ENCODE measurements at places on chromosomes 3 and 15. TPM values are rescaled to one million over a fixed set of nuclear protein-coding genes. Genes with fewer than 3 reads are reported as not detected.

DNA sequence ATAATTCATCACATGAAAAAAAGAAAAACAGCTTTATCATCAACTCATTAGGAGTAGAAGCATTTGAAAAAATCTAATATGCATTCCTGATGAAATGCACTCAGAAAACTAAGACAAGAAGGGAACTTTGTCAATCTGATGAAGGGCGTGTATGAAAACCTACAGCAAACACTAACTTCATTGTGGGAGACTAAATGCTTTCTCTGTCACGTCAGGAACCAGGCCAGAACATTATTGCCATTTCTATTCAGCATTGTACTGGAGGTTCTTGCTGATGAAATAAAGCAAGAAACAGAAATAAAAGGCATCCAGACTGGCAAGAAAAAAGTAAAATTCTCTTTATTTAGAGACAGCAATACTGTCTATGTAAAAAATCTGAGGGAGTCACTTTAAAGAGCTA is 235.2 kb downstream of the GABRB3 start:
- no peak overlapping the region for H3K27ac ChIP-seq
- no peak overlapping the region for H3K4me3 ChIP-seq
- no peak for DNase-seq
- H3K4me1 ChIP-seq: no peaks in the 10 kb centered on the region
- no peaks in the 10 kb centered on the region for H3K27me3 ChIP-seq
- H3K36me3 ChIP-seq: no peaks in the 10 kb centered on the region

DNA sequence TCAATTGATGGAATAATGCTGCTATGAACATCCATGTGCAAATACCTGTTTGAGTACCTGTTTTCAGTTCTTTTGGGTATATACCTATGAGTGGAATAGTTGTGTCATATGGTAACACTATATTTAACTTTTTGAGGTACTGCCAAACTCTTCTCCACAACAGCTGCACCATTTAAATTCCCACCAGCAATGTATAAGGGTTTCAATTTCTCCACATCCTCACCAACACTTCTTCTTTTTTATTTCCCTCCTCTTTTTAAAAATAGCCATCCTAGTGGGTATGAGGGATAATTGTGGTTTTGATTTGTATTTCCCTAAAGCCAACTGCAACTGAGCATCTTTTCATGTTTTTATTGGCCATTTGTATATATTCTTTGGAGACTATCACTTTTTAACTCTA is 31.3 kb upstream of the ARHGEF3 start:
- no peak overlapping the region for H3K27ac ChIP-seq
- H3K36me3 ChIP-seq: no peaks in the 10 kb centered on the region
- no peak overlapping the region for H3K4me3 ChIP-seq
- no peaks in the 10 kb centered on the region for H3K4me1 ChIP-seq

- no peak for DNase-seq
- H3K27ac ChIP-seq: no peak overlapping the region
- H3K4me3 ChIP-seq: no peak overlapping the region
- H3K4me1 ChIP-seq: no peaks in the 10 kb centered on the region
- no peaks in the 10 kb centered on the region for H3K36me3 ChIP-seq
Observed at GRCh38 chr3:6112546-6112945, 748.4 kb upstream of the GRM7 start.

DNA sequence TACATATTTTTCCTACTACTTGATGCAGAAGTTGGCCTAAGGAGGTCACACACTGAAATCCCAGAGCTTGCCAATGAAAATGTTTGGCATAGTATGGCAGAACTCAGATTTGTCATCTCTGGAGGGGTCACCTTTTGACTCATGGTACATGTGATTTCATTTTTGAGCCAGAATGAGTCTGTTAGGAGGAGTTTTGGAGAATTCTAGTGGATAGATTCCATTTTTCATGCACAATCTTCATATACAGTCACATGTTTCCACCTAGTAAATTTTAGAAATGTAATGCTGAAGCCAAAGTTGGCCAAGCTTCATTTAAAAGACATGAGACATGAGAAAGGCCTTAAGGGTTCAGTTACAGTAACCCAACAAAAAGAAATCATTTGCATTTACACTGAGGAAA is 97.8 kb upstream of the IGSF10 start:
- no peak overlapping the region for H3K27ac ChIP-seq
- no peaks in the 10 kb centered on the region for H3K36me3 ChIP-seq
- H3K4me3 ChIP-seq: no peak overlapping the region
- H3K4me1 ChIP-seq: no peaks in the 10 kb centered on the region

- no peaks in the 10 kb centered on the region for H3K36me3 ChIP-seq
- no peak overlapping the region for H3K4me3 ChIP-seq
- peaks cover 4% of the 10 kb centered on the region for H3K27me3 ChIP-seq
Observed at GRCh38 chr15:38059665-38060064, 125.2 kb downstream of the TMCO5A start.

- H3K27ac ChIP-seq: no peak overlapping the region
- H3K27me3 ChIP-seq: 0 out of 3 replicates have a peak, but pooled peaks cover 3% of the 10 kb centered on the region
- H3K4me1 ChIP-seq: no peaks in the 10 kb centered on the region
- DNase-seq: no peak
- no peaks in the 10 kb centered on the region for H3K36me3 ChIP-seq
- H3K4me3 ChIP-seq: no peak overlapping the region
Observed at GRCh38 chr15:80379693-80380092, 24.5 kb upstream of the ARNT2 start.

DNA sequence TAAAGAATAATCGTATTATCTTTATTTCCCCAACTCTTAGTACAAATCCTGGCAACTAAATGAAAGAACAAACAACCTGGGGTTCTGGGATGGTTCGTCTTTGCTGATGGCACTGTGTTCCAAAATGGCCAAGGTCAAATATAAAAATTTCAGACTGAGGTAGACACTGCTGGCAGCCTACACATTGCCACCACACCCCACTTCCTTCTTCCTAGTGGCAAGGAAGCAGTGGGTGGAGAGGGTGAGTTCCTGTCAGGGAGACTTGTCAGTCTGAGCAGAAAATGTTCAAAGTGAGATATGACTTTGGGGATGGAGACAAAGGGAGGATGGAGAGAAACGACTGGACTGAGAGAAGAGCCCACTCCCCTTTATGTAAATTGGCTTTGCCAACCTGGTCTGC is 69.6 kb downstream of the LMCD1 start:
- H3K4me3 ChIP-seq: no peak overlapping the region
- H3K36me3 ChIP-seq: no peaks in the 10 kb centered on the region
- H3K27me3 ChIP-seq: no peaks in the 10 kb centered on the region
- H3K4me1 ChIP-seq: no peaks in the 10 kb centered on the region

DNA sequence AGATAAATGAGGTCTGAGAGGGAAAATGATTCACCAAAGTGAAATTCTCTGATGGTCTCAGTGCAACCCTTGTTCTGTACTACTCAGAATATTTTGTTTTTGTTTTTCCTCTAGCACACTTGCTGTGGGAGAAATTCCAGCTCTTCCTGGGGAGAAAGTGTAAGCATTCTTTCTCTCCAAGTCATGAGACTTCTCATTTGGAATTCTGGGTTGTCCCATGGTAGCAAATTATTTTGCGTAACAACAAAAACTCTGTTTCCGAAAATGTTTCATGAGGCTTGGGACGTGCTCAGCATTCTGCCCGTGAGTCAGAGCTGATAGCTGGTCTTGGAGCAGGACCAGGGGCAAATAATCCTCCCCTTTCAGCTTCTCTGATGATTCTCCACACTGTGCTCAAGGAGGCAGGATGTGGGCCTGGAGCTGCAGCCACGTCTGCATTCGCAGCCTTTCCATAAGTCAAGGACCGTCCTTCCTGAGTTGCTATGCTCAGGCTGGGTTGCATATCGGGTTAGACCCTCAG is 70.3 kb downstream of the SENP2 start:
- H3K4me3 ChIP-seq: no peak overlapping the region
- H3K27me3 ChIP-seq: no peaks in the 10 kb centered on the region
- H3K4me1 ChIP-seq: peaks cover 7% of the 10 kb centered on the region
- no peak overlapping the region for H3K27ac ChIP-seq
- H3K36me3 ChIP-seq: peaks cover 65% of the 10 kb centered on the region

DNA sequence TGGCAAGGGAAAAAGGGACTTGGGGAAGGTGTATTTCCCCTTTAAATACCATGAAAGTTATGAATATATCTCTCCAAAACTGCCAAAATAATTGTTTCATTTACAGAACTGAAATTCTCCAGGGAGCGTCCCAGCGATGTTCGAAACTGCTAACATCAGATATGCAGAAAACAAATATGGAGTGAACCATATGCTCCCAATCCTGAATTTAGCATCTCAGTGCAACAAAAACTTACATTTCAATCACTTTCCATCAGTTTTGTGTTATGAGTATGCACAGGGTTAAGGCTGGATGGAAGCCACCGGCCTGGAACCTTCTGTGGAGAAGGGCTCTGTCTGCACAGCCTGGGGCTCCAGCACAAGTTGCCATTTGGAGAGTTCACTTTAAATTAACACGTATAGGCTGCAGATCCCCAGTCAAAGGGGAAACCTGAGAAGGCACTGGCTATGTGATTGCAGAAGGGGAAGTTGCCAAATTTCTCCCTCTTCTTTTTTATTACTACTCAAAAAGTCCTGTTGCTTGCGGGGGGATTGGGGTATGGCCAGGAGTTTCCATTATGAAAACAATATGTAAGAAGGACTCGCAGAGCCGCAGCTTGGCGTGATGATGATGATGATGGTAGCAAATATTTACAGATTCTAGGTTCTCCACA is 56.9 kb upstream of the FOXP1 start:
- H3K36me3 ChIP-seq: no peaks in the 10 kb centered on the region
- no peaks in the 10 kb centered on the region for H3K4me1 ChIP-seq
- peaks cover 5% of the 10 kb centered on the region for H3K27me3 ChIP-seq
- H3K27ac ChIP-seq: no peak overlapping the region
- H3K4me3 ChIP-seq: no peak overlapping the region

DNA sequence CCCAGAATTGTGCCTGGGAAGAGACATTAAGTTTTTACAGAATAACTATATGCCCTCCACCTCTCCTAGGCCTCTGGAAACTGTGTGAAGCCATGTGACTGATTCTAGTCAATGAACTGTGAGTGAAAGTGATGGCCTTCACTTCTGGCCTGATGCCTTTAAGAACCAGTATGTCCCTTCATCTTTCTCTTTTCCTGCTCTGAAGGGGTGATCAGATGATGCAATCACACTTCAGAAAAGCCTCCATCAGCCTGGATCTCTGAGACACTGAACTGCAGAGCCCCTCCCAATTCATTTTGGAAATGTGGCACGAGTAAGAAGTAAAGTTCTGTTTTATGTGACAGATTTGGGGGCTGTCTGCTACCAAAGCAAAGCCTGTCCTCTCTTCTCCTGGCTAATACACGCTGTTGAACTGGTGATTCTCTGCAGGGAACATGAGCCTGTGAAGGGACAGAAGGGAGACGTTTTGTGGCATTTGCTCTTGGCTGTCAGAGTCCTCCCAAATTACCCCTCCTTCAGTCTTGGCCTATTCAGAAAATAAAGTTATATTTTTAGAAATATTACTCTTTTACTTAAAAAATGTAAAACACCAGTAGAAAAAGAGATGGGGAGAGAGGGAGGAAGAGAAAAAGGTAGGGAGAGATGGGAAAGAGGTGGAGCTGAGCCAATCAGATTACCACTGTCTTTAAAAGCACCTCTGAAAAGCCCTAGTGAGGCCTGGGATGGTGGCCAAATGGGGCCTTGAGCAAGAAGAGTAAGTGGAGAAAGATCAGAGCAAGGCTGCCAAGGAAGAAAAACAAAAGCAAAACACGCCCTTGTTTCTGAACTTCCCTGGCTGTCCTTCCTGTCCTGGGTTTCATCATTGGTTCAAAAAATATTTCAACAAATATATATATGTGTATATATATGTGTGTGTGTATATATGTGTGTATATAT is 40.9 kb upstream of the RYK start:
- no peaks in the 10 kb centered on the region for H3K36me3 ChIP-seq
- no peaks in the 10 kb centered on the region for H3K27me3 ChIP-seq
- H3K27ac ChIP-seq: no peak overlapping the region
- DNase-seq: no peak
- no peaks in the 10 kb centered on the region for H3K4me1 ChIP-seq

GRCh38 chr3:114880078-114880477 is 267.0 kb downstream of the ZBTB20 start:
- H3K27ac ChIP-seq: no peak overlapping the region
- H3K4me3 ChIP-seq: no peak overlapping the region
- no peaks in the 10 kb centered on the region for H3K36me3 ChIP-seq
- no peak for DNase-seq

DNA sequence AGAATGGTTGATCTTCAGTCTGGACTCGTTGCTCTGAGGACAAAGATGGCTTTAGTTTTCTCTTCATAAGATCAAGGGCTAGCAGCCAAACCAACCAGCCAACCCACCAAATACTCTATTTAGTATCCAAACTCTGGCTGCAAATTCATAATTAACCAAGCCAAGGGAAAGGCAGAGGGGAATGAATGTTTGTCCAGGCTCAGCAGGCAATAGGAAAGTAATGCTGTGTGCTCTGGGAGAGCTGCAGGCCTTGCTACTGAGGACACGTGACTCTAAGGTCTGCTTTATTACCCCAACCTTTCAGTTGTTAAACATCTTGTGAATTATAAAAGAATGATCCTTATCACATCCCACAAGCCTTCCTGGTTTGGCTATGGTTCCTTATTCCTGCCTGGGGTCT is 52.3 kb upstream of the GALNT15 start:
- H3K27ac ChIP-seq: no peak overlapping the region
- H3K36me3 ChIP-seq: no peaks in the 10 kb centered on the region
- DNase-seq: no peak
- H3K4me3 ChIP-seq: no peak overlapping the region
- no peaks in the 10 kb centered on the region for H3K27me3 ChIP-seq

DNA sequence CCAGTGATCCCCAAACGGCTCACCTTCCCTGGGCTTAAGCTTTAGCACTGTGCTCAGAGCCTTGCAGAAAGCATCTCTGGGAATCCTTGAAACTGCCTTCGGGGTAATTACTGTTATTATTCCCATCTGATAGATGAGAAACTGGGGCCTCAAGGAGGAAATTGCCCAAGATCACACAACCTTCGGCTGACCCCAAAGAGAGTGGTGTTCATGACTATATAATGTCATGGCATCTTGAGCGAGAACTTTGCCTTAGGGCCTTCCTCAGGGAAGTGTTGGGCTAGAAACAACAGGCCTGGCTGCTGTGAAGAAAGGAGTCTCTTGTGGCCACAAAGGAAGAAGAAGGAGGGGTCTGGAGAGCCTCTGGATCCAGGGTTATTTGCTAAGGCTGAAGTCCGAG is 388.7 kb upstream of the CFAP20DC start:
- no peak overlapping the region for H3K27ac ChIP-seq
- peaks cover 4% of the 10 kb centered on the region for H3K27me3 ChIP-seq
- no peak for DNase-seq
- no peak overlapping the region for H3K4me3 ChIP-seq
- H3K4me1 ChIP-seq: no peaks in the 10 kb centered on the region
- no peaks in the 10 kb centered on the region for H3K36me3 ChIP-seq

PEX11A gene
- total RNA-seq: not detected

RTP1 gene
- total RNA-seq: not detected

B3GALNT1 gene
- 2.0 TPM for total RNA-seq
